Heart left ventricle (tissue), 16 donors: ENCODE measurements at places on chromosomes 7 and 10. TPM values are rescaled to one million over a fixed set of nuclear protein-coding genes. Genes with fewer than 3 reads are reported as not detected.

GRCh38 chr10:32269343-32270100 is 77.4 kb downstream of the EPC1 start:
- DNase-seq = no peak

ARHGAP12 gene
- polyA plus RNA-seq = 11.5 TPM

- DNase-seq = no peak
Measured at GRCh38 chr10:70557086-70557845, 45.3 kb downstream of the PRF1 start.

DNA sequence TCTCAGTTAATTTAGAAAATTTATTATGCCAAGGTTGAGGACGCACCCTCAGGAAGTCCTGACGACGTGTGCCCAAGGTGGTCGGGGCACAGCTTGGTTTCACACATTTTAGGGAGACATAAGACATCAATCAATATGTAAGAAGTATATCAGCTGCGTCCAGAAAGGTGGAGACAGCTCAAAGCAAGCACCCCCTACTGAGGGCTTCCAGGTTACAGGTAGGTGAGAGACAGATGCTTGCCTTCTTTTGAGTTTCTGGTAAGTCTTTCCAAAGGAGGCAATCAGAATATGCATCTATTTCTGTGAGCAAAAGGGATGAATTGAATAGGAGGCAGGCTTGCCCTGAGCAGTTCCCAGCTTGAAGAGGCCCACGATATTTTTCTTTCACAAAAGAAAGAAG is 614.3 kb downstream of the XPNPEP1 start:
- no peak for DNase-seq

GRCh38 chr7:75946207-75946855 is 31.4 kb downstream of the POR start:
- no peak for DNase-seq

DNA sequence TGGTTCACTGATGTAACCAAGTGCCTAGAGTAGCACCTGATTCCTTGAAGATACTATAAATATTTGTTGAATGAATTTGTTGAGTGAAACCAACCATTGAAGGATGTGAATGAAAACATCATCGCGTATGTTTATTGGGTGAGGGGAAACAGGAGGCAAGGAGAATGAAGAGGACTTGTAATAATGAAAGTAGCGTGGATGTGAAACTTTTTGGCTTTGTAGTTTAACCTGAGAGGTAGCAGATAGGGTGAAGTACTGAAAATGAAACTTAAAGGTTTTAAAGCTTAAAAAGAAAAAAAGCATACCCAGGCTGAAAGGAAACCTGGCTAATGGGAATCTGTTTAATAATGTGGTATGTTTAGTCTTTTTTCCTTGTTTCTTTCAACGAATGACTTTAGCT is 5.2 kb downstream of the CCNY start:
- no peak for DNase-seq

FBXO24 gene
- not detected for polyA plus RNA-seq

RTKN2 gene
- not detected for polyA plus RNA-seq

DNA sequence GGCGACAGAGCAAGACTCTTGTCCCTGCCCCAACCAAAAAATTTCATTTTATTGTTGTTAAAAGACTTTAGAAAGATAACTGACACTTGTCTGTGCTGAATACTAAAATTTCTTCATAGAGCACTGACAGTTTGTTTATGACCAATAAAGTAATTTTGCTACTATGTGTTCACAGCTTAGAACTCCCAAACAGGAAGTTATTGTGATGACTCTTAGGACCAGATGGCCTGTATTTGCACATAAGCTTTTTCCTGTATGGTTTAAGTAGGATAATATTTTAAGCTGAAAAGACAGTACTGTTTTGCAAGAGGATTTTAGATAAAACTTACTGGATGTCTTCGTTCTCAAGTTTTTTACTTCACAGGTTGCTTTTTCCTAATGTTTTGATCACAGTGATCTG is 80.7 kb downstream of the MMRN2 start:
- DNase-seq = no peak

LDB1 gene
- polyA plus RNA-seq = 29.5 TPM

COX15 gene
- polyA plus RNA-seq = 17.0 TPM

YKT6 gene
- 28.5 TPM for polyA plus RNA-seq

CLCN1 gene
- not detected for polyA plus RNA-seq

GRCh38 chr7:151339651-151340382 is 1.8 kb upstream of the NUB1 start:
- DNase-seq = no peak

DNA sequence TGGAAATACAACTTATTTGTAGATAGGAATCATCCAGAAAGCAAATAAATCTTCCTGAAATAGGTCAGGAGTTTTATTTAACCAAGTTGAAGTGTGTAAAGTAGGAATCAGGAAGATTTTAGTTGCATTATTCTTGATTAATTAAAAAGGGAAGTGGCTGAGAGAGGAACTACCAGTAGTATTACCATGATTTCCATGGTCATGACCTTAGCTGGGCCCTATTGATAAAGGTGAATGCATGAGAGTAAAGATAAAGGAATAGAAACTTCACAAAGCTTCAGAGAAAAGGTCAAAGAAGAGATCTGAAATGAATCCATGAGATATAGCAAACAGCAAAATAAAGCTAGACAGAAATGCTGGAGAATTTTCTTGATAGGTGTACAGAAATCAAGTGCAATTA is 46.2 kb upstream of the DLX6 start:
- no peak for DNase-seq

DNA sequence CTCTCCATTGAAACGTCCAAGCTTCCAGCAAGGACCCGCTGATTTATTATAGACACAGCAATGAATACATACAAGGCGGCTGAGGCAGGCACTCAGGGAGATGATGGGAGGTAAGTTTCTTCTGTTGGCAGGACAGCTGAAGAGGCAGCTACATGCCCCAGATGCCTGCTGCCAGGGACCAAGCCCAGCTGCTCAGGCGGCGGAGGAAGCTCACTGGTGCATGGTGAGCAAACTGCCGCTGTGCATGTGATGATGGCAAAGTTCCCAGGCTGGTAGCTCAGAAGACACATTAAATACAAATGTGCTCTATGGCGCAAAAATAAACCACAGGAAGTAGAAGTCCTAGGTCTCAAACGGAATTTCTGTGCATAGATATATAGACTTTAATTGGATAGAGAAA is 2.3 kb downstream of the DNTT start:
- DNase-seq = peak; percentile 53

- no peak for DNase-seq
Measured at GRCh38 chr7:82678716-82679115, 235.1 kb upstream of the CACNA2D1 start.

- no peak for DNase-seq
Measured at GRCh38 chr10:84542522-84543490, 214.4 kb downstream of the CCSER2 start.

DNA sequence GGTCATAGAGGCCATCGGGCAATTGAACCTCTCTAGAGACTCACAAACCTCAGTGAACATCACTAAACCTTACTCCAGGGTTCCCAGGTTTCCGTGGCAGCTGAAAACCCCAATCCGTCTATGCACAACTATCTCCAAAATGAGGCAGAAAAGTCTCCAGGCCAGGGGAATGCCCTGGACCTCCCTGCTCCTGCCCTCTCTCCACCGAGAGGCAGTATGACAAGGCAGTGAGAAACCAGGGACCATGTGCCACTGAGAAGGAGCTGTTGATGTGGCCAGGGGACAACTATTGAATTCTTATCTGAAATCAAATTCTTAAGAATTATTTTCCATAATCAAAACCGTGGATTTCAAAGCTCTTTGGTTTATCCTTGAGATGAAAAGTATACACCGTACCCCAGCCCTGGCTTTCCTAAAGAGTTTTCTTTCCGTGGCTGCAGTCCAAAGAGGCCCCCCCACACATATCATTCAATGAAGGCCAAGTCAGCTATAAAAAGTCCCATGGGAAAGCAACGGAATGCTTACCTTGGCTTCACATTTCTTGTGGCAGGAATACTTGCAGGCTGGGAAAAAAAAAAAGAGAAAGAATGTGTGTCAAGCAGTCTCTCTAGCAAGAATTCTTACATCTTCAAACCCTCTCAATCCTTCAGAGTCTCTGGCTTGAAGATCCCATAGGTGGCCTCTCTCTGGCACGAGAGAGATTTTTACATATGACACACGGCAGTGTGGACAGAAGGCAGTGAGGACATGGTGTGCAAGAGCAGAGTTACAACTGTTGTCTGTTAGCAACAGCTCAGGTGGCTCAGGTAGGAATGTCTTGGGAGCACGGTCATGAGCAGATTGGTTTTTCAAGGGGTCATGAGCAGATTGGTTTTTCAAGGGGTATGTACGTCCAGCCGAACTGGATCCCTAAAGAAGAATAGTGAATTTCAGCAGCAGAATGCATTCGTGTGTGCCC is 75.2 kb downstream of the TNS3 start:
- no peak for DNase-seq

- no peak for DNase-seq
Measured at GRCh38 chr10:55449981-55450380, 649.0 kb upstream of the PCDH15 start.

DNA sequence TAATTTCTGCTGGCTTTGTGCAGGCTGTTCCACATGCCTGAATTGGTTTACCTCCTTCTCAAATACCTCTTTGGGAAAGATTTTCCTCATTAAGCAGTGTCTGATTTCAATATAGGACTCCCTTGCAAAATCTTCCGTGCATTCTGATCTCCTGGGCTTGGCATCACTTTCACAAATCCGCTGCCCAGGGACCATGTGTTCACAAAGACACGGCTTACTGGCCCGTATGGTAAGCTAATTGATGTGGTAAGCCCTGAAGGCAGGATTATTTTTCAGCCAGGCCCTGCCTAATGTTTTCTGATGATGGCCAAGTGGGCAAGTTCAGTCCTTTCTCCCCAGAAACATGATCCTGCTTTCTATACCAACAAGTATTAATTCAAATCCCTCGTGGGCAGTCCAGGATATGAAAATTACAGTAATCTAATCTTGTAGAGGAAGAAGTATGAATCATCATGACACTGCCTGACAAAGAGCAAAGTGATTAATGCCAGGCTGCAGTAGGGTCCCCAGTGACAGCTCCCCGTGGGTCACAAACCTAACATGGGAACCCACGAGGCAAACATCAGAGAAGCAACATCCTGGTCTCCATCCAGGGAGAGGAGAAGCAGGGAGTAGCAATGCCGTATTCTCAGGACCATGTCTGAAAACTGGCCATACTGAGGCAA is 11.6 kb upstream of the SVIL start:
- no peak for DNase-seq

GRCh38 chr7:128025380-128025779 is 5.9 kb downstream of the LRRC4 start:
- no peak for DNase-seq

DNA sequence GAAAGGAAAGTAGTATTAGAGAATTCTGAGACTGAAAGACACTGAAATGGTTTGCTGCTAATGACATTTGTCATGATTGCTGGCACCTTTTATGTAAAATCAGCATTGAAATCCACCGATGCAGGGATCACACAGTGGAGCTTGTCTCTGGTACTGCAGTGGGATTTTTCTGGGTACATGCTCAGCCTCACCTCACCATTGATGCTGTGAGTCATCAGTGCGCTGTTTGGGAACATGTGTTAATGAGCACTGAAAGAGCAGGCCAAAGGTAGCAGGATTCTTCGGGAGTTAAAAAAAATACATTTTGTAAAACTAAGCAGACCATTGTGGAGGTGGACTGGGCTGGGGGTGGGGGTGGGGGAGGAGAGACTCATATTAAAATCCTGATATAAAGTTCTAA is 174.9 kb downstream of the CREB5 start:
- DNase-seq = no peak

DNA sequence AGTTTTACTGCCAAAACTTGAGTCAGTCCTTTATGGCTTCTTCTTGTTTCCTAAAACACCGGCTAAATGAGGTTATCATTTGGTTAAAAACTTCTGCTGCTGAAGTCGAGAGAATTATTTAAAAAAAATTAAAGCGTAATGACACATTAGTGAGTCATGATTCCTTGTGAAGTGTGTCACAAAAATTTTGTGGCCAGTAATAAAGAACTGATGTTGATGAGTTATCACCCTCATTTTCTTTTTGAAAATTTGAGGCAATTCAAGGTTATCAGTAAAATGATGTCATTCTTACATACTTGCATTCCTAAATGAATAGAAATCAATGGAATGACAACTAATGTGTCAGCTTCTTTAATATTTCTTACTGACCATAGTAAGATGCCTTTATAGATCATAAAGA is 427.4 kb downstream of the SORCS3 start:
- DNase-seq = no peak

DNA sequence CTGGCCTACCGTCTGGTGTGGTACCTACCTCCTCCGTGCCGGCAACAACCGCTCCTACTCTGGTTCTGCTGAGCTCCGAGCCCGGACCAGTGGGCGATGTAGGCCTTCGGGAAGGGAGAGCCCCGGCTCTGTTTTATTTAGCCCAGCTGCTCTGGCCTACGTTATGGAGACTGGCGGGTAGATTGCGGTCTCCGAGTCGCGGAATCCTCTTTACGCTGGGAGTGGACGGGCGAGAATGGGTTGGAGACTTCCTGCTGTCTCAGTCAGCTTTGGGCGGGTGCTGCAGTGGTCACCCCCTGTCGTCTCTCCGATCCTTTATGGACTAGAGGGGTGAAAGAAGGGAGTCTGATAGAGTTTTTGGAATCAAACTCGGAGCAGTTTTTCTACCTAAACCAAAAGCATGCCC is 406 bp downstream of the CBLL1 start:
- no peak for DNase-seq

DNA sequence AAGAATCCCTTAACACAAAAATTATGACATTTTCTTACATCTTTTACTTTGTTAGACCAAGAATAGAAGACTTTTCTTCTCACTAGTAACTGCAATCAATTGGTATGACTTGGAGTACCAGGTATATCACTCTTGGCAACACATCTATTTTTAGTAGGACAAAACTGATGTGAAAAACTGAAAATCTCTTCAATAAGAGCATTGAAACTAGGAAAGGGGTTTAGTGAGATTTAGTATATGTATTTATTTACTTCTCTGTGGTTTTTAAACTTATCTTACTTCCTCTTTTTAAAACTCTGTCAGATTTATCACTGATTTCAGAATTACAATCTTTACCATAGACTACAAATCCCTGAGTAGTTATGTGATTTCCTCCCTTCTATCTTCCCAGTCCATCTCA is 366.2 kb downstream of the PCDH15 start:
- no peak for DNase-seq

GRCh38 chr7:79531905-79532664 is 78.6 kb upstream of the MAGI2 start:
- no peak for DNase-seq

EEPD1 gene
- 5.5 TPM for polyA plus RNA-seq

OR2A1 gene
- polyA plus RNA-seq = 0.04 TPM

ANKRD1 gene
- 3,580 TPM for polyA plus RNA-seq

PAOX gene
- polyA plus RNA-seq = 2.9 TPM

C10orf105 gene
- polyA plus RNA-seq = 0.03 TPM

DNA sequence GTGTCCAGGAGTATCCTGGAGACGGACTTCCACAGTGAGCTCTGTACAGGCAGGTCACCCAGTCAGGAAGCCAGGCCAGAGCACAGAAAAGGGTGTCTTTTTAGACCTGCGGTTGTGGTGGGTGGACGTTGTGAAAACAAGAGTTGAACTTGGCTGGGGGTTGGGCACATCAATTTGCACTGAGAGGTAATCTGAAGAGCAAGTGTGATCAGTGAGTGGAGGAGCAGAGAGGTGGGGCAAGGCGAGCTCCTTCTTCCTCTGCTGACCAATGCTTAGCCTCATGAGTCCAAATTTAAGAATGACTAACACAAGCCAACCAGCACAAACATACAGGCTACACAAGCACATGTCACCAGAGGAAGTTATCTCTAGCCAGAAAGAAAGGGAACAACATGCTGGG is 310.8 kb downstream of the TCERG1L start:
- DNase-seq = no peak
